ENCODE measurements at places on chromosomes 4 and X.

- no peak for DNase-seq
Measured at GRCh38 chr4:110654254-110654635, 31.4 kb upstream of the PITX2 start.

DNA sequence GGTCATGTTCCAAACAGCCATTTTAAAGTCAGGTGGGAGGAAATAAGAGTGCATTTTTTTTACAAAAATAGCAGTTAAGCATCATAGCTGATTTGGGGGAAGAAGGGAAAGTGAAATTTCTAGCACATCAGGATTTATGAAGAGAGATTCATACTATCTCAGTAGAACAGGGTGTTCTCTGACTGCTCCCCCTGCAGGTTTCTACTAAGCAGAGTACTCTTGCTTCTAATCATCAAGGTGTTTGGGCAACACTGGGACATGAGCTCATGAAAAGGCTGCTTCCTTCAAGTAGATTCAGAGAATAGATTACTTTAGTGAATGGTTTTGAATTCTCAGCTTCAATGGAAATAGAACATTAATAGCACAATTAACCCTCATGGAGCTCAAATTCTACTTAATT lies 591.4 kb upstream of the PCDH10 start:
- DNase-seq: no peak

DNA sequence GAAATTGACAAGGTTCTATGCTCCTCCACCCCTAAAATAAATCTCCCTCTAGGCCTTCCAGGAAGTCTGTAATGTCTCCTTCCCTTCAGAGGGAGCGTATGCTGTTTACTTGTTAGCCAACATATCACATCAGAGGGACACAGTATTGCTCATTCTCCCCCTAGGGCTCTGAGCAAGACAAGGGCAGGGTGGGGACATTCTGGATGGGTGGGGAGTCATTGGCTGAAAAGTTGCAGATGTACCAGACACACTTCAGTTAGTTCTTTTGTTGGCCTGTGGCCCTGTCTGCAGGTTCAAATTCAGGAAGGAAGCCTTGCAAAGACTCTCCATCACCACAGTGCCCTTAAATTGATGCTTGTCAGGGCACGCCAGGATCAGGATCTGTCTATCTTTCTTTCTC lies 106.3 kb upstream of the TEX13D start:
- DNase-seq: no peak

DNA sequence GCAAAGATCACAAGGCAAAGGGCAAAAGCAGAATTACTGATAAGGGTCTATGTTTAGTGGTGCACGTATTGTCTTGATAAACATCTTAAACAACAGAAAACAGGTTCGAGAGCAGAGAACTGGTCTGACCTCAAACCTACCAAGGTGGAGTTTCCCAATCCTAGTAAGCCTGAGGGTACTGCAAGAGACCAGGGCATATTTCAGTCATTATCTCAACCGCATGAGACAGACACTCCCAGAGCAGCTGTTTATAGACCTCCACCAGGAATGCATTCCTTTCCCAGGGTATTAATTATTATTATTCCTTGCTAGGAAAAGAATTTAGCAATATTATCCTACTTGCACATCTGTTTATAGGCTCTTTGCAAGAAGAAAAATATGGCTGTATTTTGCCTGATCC lies 51.5 kb downstream of the NPNT start:
- no peak for DNase-seq

Measured in stimulated activated CD8-positive, alpha-beta memory T cell treated with anti-CD3 and anti-CD28 coated beads, Interleukin-4, amount 100 ng/mL, for 1 hour (primary cell).